Sigmoid colon (tissue), 7 donors: ENCODE measurements at places on chromosomes 5 and 9. TPM values are rescaled to one million over a fixed set of nuclear protein-coding genes. Genes with fewer than 3 reads are reported as not detected.
A peak's percentile ranks its signal among the peaks of the same experiment; 100 is the strongest.

- no peak for DNase-seq
Observed at GRCh38 chr5:97229688-97230285, 46.7 kb upstream of the RIOK2 start.

- DNase-seq, result peak; percentile 55
Observed at GRCh38 chr9:93678199-93679019, 102.0 kb downstream of the PHF2 start.

The BHMT2 gene
- total RNA-seq, result 37.5 TPM

DNA sequence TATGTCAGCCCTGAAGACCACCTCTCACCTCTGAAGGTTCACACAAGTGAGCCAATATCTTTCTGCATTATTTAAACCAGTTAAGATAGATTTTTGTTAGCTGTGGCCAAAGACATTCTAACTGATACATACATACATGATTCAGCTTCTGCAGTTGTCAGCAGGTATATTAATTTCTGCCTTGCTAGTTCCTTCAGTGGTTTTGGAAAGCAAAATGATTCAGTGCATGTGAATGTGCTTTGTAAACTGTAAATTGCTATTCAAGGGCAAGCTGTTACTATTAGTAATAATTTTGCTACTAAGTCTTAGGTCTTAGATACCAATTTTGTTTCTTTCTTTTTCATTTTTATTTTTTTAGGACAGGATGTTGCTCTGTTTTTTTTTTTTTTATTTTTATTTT is 89.2 kb upstream of the ERBIN start:
- DNase-seq, result no peak

- no peak for DNase-seq
Observed at GRCh38 chr9:72193478-72193881, 44.2 kb downstream of the GDA start.

DNA sequence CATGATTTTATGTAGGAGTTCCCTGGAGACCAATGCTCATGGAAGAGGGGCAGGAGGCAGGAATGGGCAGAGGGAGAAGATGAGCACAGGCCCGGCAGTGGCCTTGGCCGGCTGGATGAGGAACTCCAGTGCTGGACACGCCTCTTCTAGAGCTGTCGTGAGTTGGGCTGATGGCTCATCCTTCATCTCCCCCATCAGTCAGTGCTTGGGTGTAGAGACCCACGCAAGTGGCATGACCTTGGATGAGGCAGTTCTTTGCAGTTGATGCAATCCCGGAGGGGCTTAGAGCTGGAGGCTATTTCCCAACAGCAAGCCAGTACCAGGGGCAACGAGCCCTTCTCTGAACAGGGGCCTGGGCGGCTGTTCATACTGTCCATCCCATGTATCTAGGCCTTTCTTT is 25.5 kb upstream of the ARAP3 start:
- DNase-seq, result no peak

- DNase-seq, result no peak
Observed at GRCh38 chr5:124661317-124662141, 84.9 kb downstream of the ZNF608 start.

DNA sequence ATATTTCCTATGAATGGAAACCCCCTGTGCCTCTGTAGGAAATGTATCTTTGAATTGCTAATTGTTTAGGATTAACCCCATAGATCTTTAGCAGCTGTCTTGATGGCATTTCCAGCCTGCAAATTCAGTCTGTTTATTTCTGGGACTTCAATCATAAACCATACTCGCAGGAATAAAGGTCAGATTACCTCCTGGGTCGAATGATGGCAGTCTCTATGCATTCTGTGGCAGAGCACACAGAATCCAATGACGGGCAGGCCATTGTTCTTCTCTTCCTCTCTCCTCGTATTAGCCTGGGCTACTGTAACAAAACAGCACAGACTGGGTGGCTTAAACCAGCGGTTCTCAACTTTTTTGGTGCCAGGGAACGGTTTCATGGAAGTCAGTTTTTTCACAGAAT is 199.9 kb downstream of the PCSK5 start:
- no peak for DNase-seq
